AG09309 (cell line): ENCODE measurements at places on chromosomes 5 and 9.
A peak's percentile ranks its signal among the peaks of the same experiment; 100 is the strongest.

- DNase-seq: peak; percentile 96
Measured at GRCh38 chr9:123069010-123069481, 35.6 kb downstream of the GPR21 start.

- DNase-seq: no peak
Measured at GRCh38 chr9:121779381-121780117, 128.1 kb downstream of the DAB2IP start.

DNA sequence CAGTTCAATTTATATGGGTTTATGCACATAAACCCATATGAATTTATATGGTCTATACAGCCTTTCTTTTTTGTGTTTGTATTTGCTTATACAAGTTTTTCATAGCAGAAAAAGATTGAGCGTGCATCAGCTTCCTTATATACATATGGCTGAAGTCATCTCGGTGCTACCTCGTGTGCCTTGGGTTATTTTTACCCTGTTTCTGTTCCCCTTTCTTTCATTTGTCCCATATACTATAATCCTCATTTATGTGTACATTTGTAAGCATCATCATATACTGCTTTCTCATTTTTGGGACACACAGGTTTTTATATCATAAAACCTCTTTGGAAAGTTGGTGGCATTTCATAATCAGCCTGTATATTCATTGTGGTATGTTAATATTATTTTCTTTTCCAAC, 107.8 kb upstream of the ADAMTSL1 start:
- no peak for DNase-seq

DNA sequence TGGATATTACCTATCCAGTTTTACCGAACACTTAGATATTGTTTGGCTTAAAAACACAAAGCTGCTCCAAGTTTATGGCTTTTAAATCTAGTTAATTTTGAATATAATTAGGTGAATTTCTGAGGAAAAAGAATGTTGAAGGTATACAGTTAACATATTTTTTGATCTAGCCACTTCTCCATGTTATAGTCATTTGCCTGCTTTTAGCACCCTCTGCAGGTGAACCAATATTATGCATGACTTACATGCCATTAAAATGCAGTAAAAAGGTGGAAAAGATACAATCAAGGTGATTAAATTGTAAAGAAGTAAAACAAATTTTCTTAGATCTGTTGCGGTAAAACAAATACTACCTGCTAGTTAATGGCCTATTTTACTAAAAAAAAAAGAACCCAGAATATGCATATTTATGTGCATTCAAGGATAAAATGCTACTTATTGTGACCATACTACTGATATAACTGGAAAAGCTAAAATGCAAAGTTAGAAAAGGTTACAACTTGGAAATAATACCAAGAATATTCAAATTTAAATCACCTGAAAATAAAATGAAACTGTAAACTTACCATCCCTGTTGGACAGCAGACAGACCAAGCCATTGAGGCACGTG, 132.1 kb downstream of the AP3B1 start:
- DNase-seq: peak; percentile 5

DNA sequence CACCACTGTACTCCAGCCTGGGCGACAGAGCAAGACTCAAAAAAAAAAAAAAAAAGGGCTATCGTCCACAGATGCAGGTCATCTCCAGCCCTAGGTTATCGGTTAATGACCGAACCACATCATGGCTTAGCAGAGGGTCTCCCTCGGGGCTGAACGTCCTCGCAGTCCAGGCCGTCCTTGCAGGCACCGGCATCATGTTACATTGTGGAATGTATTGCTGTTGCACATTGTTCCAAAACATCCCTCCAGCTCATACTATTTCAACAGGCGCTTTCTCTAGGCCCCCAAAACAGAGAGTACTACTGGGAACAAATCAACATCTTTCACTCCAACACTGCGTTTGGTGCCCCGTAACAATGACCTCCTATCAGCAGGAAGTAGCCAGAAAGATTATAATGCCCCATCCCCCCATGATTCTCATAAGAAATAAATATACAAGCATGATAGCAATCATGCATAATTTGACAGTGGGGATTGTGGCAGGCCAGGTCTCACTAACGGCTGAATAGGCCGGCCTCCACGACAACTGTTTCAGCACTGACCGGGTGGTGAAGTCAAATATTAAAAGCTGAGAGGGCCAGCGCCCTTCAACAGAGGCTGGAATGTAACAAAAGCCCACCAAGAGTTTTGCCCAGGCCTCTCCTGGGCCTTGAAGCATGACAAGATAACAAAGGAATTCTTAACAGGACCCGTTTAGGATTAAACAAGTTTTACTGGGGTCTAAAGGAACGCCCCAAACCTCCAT, 1.1 kb upstream of the LCN9 start:
- no peak for DNase-seq

- DNase-seq: no peak
Measured at GRCh38 chr5:34621277-34622097, 34.6 kb upstream of the RAI14 start.

DNA sequence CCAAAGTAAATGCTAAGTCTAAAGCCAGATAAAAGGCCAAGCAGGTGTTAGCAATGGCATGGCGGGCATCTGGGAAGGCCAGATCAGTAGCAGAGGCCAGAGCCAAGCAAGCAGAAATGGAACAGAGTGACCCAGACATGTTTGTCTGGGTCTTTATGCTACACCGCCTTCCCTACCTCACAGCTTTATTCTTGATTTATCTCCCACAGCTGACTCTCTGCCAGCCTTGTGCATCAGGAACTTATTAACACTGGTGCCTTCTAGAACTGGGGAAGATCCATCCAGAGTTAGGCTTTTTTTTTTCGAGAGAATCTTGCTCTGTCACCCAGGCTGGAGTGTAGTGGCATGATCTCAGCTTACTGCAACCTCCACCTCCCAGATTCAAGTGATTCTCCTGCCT, 112.5 kb upstream of the SLC44A1 start:
- no peak for DNase-seq

DNA sequence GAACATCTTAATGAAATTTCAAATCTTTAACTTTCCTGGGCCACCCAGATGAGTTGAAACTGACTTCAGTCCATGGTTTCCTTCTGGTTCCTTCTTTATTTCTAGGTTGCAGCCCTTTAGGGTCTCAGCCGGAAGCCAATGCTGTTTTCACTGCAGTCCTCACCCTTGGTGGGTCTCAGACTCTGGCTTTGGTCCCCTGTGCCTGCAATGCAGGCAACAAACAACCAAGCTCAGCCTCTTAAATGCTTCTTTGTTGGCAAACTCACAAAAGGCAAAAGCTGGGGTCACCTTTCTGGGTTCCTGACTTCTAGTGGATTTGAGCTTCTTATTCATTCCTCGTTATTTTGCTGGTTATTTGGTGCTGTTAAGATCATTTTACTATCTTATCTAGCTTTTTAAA, 19.3 kb upstream of the APC start:
- no peak for DNase-seq

- no peak for DNase-seq
Measured at GRCh38 chr5:128284236-128284635, 200.7 kb downstream of the SLC12A2 start.

- DNase-seq: peak; percentile 82
Measured at GRCh38 chr5:36502608-36503007, 103.8 kb upstream of the SLC1A3 start.

GRCh38 chr5:103693517-103693916, 130.9 kb upstream of the NUDT12 start:
- DNase-seq: no peak

DNA sequence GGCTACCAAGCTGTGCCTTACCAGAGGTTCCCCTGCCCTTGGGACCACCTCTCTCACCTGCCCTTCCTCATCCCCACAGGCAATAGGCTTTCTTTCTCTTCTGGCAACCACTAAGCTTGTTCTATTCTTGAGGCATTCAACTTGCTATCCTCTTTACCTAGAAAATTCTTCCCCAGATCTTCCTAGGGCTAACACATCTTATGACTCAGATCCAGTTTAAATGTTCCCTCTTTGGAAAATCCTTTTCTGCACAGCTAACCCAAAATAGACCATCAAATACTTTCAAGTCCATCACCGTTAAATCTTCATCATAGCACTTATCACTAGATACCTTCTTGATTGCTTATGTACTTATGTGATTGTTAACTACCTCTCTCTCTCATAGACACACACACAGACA, 93.7 kb downstream of the ENC1 start:
- DNase-seq: no peak

- DNase-seq: no peak
Measured at GRCh38 chr5:111347021-111347420, 122.8 kb downstream of the CAMK4 start.

- no peak for DNase-seq
Measured at GRCh38 chr5:135996611-135997010, 32.2 kb upstream of the TGFBI start.

DNA sequence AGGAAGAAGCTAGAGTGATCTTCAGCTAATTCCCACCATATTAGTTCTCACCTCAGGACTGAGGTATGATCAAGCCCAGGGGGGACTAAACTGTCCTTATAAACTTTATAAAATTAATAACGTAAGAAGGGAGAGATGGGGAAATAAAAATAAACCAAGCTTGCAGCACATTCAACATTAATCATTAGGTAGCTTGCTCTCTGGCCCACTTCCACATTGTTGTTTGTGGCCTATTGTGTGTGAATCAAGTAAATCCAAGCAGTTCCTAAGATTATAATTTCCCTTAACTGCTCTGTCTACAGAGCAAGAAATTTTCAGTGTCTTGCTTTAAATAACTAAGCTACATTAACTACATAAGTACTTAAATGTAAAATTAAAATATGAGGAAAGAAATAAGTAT, 131.3 kb upstream of the ABCA1 start:
- no peak for DNase-seq

GRCh38 chr9:115085773-115086377, 32.1 kb downstream of the TNC start:
- no peak for DNase-seq

GRCh38 chr5:113660206-113660605, 146.7 kb downstream of the YTHDC2 start:
- DNase-seq: no peak

DNA sequence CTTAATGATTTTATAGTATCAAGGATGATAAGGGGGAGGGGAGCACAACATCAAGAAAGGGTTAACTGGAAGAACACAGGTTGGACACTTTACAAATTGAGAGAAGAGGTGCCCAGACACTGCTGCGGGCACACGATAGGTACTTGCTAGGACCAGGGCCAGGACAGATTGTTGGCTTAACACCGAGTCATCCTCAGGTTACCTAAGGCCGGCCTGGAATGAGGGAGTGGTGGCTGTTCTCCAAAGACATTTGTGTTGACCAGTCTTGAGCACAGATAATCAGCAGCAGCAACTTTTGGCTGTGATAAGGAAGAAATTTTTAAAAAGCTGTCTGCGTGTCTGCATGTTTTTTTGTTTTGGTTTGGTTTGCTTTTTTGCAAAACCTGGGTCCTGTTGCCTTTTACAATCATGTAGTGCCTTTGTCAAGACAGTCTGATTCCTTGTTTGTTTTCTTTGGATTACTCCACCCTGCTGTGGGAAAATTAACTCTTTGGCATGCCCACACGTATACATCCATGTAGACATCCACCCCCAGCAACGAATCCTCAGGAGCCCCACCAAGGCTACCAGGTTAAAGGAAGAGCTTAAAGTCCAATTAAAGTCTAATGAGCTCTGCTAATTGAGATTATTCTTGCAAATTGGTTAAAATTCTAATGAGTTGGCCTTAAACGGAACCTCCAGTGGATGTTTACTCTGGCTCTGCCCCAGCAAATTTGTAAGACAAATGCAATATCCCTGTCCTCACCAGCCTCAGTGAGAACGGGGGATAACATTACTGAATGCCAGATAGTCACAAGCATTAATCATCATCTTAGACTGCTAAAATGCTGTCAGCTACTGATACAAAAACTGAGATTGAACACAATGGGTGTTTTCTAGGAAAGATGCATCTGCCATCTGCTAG, 382.3 kb downstream of the ACTL7B start:
- DNase-seq: peak; percentile 37

DNA sequence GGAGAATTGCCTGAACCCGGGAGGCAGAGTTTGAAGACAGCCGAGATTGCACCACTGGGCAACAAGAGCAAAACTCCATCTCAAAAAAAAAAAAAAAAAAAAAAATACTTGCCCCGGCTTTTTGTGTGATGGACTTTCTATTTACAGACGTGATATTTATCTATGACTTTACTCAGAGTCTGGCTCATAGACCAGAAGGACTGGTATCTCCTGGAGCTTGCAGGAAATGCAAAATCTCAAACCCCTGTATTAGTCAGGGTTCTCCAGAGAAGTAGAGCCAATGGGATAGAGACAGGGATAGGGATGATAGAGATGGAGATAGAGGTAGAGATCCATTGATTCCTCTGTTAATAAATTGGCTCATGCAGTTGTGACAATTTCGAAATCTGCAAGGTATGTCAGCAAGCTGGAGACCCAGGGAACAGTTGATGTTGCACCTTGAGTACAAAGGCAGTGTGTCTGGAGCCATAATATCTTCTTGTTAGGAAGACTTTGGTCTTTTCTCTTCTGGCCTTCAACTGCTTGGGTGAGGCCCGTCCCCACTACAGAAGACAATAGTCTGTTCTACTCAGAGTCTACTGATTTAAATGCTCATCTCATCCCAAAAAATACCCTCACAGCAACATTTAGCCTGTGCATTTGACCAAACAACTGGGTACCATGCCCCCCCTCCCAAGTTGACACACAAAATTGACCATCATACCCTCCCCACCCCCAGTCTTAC, 195.4 kb upstream of the MSX2 start:
- no peak for DNase-seq

- no peak for DNase-seq
Measured at GRCh38 chr5:116520771-116521170, 53.9 kb downstream of the SEMA6A start.

DNA sequence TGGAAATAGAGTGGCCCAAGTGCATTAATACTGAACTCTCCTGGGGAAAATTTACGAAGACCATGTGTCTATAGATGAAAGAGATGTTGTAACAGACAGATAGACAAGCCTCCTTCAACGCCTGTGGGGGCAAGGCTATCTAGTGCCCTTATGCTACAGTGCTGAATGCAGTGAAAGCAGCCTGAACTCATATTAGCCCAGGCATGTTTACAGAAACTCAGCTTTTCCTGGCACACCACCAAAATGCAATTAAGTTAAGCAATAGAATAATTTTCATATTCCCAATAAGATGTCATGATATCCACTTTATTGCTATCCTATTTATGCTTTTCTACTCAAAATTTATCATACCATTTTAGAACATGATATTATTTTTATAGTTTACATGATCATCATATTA, 277.0 kb downstream of the DIRAS2 start:
- no peak for DNase-seq

- DNase-seq: no peak
Measured at GRCh38 chr5:179504600-179505396, 45.6 kb upstream of the RUFY1 start.

GRCh38 chr9:93212409-93212808, 28.5 kb downstream of the WNK2 start:
- DNase-seq: no peak

- no peak for DNase-seq
Measured at GRCh38 chr9:127448112-127448805, 2.9 kb downstream of the RPL12 start.

GRCh38 chr9:132935026-132935425, 9.4 kb downstream of the TSC1 start:
- no peak for DNase-seq

GRCh38 chr5:72618708-72619107, 111.5 kb upstream of the ZNF366 start:
- no peak for DNase-seq
